ENCODE measurements at places on chromosomes 1 and 21.

GRCh38 chr1:111879081-111879480 is 110.4 kb downstream of the KCND3 start:
- DNase-seq = no peak

- DNase-seq = peak; percentile 84
These were observed 193.8 kb upstream of the EDN2 start for GRCh38 chr1:41678111-41678878.

DNA sequence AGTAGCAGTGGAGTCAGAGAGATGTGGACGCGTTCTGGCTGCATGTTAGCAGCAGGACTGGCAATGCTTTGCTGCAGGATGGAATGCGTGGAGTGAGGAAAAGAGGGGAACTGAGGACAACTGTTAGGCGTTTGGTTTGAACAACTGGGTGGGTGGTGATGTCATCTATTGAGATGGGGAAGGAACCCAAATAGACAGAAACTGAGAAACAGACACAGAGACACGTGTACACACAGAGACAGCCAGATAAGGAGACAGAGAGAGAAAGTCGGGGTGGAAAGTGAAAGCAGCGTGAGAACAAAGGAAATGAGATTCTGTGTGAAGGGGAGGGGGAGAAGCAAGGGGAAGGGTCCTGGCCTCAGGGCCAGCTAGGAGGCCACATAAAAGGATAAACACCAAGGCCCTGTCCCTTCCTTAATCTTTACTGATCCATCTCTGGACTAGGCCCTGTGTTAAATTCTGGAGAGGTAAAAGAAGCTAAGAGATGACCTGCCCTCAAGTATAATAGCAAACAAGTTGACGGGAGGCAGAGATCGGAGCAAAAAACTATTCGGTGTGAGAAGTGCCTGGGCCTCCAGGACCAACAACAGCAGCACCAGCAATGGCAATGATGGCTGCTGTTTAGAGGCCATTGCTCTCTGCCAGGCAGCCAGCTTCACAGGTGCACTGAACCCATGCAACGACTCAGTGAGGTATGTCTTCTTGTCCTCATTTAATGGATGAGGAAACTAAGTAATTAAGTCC is 31.6 kb downstream of the VWA5B1 start:
- no peak for DNase-seq

DNA sequence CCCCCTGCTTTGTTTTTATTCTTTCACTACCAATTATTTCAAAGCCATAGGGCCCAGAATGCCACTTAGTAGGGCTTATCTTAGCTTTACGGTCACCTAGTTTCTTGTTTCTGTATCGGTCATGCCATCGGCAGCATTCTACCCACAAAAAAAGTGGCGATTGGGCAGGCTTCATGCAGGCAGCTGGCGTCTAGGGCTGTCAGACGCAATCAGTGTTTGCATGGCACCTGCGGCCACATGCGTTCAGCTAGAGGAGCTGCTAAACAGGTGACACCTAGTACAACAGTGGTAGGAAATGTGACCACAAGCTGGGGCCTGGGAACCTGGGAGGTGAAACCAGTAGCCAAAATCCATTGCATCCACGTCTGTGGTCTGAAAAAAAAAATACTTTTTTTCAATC is 262.7 kb downstream of the PBX1 start:
- no peak for DNase-seq

GRCh38 chr1:34276606-34277005 is 99.9 kb downstream of the C1orf94 start:
- no peak for DNase-seq

GRCh38 chr1:198932351-198932991 is 293.6 kb downstream of the PTPRC start:
- peak; percentile 42 for DNase-seq

GRCh38 chr21:35147439-35147838 is 98.3 kb upstream of the RUNX1 start:
- DNase-seq = no peak

DNA sequence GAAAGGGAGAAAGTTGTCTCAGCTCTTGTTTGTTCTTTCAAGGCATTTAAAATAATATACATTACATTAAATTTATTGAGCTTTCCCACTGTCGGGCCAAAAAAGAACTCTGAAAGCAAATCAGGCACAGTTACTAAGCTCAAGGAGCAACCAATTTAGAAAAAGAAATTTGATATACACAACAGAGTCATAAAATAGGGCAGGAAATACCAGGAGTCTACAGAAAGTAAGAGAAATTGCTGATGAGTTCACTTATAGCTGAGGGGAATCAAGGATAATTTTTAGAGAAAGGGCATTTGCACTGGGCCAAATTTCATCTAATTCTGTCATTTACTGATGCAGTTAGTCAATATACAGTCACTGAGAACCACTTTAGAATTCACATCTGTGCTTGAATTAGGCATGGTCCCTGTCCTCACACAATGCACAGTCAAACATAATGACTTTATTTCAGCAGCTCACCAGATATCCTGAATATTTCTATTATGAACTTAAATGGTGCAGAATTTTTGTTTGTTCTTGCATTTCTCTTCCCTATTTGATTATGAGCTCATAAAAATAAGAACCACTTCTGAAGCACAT is 249.6 kb upstream of the BEND5 start:
- DNase-seq = no peak

- peak; percentile 24 for DNase-seq
These were observed 3.5 kb downstream of the RO60 start for GRCh38 chr1:193062698-193063463.

DNA sequence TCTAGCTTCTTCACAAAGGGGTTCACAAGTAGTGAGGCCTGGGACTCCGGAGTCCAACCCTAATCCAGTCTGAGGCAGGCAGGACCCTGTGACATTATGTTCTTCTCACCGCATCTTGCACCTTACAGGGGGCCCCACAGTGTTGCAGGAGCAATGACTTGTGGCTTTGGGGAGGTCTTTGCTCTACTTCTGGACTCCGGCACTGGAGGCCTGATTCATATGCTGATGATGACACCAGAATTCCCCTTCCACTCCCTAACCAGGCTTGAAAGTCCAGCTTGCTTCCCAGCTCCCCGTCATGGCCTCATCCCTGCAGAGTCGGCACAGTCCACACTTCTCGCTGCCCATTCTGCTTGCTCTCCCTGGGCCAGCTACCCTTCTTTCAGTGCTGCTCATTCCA is 96.3 kb upstream of the SLC44A3 start:
- DNase-seq = no peak

- no peak for DNase-seq
These were observed 178.6 kb downstream of the GIPC2 start for GRCh38 chr1:78224246-78224785.

GRCh38 chr21:23394458-23394857 is 2212.8 kb downstream of the MRPL39 start:
- no peak for DNase-seq

DNA sequence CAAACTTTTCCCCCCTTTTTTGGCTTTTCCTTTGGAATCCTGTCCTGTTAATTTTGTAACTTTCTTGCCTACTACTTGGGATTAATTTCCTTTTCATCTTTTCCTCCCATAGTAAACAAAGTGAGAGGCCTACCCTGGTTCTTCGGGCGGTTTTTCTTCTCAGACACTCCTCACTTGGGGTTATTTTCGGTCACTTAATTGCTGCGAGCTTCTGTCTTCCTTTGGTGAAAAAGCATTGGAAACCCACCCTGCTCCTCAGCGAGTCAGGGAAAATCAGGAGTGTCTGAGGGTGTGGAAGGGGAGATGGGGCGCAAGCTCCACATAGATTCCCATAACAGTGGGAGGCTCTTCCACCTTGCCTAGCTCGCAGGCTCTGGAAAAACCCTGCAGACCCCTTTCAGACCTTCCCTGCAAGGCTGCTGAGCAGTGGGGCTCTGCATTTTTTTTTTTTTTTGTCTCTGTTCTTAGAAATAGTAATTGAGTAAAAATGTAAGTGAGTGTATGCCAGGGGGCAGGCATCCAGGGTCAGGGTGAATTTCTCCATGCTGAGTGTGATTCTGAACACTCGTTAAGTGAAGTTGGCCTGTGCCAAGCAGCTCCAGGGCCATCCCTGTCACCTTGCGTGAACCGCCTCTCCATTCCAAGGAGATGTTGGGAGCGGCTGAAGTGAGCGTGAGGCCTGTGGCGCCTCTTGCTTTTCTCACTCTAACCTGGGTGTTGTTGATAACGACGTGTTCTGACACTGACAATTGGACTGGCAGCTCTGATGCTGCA is 20.3 kb downstream of the TGFB2 start:
- peak; percentile 63 for DNase-seq

- DNase-seq = no peak
These were observed 28.9 kb downstream of the FAAP20 start for GRCh38 chr1:2165646-2166045.

DNA sequence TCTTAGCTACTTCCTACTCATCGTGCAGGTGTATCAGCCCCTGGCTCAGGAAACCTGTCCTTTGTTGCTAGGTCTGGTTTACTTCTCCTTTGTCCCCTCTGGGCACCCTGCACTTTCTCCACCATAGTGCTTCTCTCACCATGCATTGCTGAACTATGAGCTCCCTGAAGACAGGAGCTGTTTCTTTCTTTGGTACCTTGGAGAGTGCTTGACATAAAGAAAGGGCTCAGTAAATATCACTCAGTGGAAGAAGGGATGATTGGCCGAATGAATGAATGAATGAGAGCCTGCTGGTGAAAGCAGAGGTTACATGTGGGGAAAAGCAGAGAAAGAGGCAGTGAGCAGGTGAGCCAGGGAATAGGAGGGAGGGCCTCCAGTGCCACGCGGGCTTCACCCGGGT is 9.8 kb upstream of the HMGB4 start:
- DNase-seq = no peak

GRCh38 chr1:20530901-20531300 is 21.5 kb upstream of the FAM43B start:
- peak; percentile 68 for DNase-seq

GRCh38 chr1:60149251-60149650 is 75.7 kb upstream of the C1orf87 start:
- no peak for DNase-seq

DNA sequence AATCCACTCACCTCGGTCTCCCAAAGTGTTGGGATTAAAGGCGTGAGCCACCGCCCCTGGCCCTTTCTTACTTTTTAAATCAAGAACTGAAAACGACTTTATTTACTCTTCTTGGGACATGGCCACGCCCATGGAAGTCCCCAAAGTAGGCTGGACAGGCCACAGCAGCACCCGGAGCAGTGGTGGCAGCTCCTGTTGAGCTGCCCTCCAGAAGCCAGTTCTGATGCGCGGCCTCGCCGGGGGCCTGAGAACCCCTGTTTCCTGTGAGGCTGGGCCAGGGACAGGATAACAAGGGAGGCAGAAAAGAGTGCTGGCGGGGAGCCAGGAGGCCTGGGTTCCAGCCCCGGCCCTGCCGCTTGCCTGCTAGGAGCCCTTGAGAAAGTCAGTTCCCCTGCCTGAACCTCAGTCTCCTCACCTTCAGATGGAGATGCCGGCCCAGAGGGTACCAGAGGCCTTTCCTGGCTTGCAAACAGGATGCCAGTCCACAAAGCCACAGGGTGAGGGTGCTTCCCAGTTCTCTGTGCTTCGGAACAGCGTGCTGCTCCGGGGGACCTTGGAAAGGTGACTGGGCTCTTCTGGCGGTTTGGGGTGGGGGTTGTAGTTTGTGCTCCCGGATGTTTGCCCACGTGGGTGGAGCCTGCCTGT is 59.4 kb downstream of the RUNX3 start:
- DNase-seq = no peak

- DNase-seq = no peak
These were observed 33.1 kb downstream of the MAN1C1 start for GRCh38 chr1:25649505-25650288.

GRCh38 chr1:7517611-7518330 is 253.3 kb upstream of the VAMP3 start:
- no peak for DNase-seq

DNA sequence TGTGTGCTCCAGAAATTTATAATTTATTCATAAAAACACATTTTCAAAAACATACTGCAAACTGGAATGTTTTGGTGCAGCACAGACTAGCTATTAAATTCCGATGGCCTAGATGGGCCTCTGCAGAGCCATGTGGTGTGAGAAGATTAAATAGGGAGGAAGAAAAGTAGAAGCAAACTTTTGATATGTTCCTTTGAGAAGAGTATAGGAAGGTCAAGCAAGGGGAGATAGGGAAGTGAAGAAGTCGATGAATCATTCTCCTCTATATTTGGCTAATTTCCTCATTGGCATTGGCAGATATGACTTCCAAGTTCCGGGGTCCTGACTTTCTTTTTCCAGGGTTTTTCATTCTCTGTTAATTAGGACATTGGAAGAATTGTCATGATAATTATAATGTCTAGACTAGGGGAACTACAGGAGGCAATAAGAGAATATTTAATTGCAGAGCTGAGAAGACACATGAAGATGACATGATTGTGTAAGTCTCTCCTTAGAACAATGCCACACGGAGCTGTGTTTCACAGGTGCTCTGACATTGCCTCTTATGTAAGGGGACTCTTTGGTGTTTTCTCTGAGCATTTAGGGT is 19.3 kb upstream of the ZNF326 start:
- DNase-seq = no peak

- DNase-seq = peak; percentile 9
These were observed 112.7 kb downstream of the VPS13D start for GRCh38 chr1:12342401-12343003.

GRCh38 chr1:72282271-72283021 is at the start of gene NEGR1:
NEGR1 (minus strand) TSS chr1:72282539.
- peak; percentile 96 for DNase-seq

- peak; percentile 9 for DNase-seq
These were observed 687 bp upstream of the RASSF5 start for GRCh38 chr1:206506405-206507283.

DNA sequence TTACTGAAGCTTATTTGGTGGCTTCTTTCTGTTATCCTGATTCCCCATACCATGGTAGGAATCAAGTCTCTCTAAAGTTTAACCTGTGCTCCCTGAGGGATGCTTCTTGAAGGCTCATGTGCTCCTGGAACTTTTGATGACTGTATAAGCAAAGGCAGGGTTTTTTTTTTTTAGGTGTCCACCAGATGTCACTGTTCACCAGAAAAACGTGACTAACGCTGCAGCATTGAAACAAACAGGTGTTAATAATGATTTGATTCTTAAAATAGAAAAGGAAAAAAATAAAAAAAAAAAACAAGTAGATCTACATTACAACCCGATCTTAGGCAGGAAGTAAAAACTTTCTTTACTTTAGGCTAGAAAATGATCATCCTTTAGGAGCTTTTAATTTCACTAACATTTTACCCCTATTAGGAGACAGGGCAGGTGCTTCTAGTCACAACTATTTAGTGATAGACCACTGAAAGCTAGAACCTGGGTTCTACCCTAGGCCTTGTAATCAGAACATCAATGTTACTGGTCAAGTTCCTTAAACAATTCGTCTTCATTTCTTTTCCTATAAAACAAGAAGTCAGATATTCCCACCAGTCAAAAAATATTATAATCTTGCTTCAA is 223.0 kb downstream of the PLA2G4A start:
- DNase-seq = peak; percentile 50

- DNase-seq = no peak
These were observed 5.2 kb downstream of the CAPN9 start for GRCh38 chr1:230752407-230752806.

DNA sequence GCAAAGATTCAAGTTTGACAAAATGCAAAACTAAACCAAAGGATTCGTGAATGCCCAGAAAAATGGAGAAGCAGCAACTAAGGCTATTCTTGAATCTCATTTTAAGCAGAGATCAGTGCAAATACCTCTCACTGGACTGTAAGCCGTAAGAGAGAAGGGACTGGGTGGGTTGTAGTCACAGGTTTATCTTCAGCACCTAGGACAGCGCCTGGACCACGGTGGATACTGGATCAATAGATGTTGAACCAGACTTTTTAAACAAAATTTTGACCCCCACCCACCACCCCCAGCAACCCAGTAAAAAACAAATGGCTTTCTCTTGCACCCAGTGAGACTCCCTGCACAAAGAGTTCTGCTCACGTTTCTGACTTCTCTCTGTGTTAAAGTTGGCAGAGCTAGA is 347.1 kb downstream of the AJAP1 start:
- no peak for DNase-seq

All from EH (cell line).